ENCODE measurements at places on chromosomes 11 and 22.

GRCh38 chr11:120712014-120712413 is 200.5 kb downstream of the GRIK4 start:
- DNase-seq: no peak

- DNase-seq: no peak
Measured at GRCh38 chr11:104222464-104222863, 58.5 kb upstream of the PDGFD start.

- DNase-seq: no peak
Measured at GRCh38 chr11:103202048-103202651, 92.9 kb downstream of the DYNC2H1 start.

- DNase-seq: no peak
Measured at GRCh38 chr11:124798991-124799347, 1.2 kb downstream of the MSANTD2 start.

- no peak for DNase-seq
Measured at GRCh38 chr22:47290706-47291430, 528.4 kb downstream of the TBC1D22A start.

GRCh38 chr22:37062702-37063381 is 11.3 kb downstream of the KCTD17 start:
- DNase-seq: no peak

GRCh38 chr11:26929806-26930517 is 64.0 kb upstream of the FIBIN start:
- DNase-seq: no peak

- DNase-seq: no peak
Measured at GRCh38 chr11:68463714-68464113, 3.2 kb downstream of the PPP6R3 start.

DNA sequence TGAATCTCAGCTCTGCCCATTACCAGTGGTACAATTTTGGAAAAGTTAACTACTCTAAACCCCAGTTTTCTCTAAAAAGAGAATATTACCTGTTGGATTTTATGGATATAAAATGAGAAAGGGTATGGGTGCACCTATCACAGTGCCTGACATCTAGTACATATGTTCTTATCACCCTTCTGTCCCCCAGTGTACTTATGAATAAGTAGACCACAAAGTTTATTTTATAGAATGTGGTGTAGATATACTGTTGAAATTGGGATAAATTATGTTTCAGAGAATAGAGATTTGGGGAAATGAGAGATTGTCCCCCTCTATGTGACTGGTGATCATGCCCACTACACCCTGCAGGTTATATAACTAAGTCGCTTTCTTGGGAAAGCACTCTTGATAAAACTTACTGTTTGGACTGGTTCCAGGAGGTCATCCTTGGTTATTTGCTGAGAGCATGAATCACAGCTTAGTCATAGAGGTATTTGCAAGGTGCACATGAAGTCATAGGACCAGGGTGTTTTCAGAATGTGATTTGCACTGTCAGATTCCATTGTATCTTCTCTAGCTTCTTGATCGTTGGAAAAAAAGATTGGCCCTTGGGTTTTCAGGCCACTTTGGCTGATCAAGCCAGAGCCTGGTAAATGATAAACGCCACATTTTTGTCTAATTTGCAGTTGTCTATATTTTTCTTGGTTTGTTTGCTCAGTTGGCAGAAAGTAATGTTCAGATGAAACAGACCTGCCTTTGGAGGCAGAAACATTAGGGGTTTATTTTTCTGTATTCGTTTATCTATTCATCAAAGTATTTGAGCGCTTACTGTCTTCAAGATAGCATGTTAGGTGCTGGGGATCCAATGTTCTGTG is 21.3 kb downstream of the STX3 start:
- no peak for DNase-seq

- DNase-seq: no peak
Measured at GRCh38 chr11:46489656-46490560, 98.3 kb upstream of the CHRM4 start.

- no peak for DNase-seq
Measured at GRCh38 chr11:116530705-116531104, 242.1 kb downstream of the BUD13 start.
